ENCODE measurements at places on chromosomes 11 and 22.

DNA sequence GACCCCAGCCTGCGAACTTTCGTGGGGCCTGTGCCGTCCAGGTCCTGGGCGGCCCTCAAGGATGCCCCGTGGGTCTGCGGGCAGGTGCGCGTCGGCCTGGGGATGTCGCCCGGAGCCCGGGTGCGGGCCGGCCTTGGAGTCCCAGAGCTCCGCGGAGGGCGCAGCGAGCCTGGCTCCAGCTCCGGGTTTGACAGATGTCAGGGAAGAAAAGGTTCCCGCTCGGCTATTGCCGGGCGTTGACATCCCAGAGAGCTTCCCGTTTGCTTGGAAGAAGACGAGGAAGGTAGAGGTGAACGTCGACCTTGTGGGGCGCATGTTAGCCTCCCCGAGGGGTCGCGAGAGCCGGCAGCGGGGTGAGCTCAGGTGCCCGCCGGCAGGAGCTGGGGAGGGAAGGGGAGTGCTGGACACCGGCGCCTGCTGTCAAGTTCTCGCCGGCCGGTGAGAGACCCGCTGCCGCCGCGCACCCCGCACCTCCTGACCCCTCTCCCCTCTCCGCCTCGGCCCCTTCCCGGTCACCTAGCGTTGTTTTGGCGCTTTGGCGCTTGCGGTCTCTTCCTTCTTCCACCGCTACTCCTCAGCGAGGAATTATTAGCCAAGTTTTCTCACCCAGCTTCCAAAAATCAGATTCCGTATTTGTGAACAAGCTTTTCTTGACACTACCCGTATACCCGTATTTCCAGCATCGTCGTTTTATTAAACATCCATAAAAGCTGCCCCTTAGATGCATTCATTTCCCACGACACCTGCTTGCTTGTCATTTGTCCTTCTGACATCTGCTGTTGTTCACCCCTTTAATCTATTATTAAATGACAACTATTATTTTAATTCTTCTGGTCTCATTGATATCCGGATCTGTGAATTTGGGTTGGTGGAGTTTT, 1.3 kb downstream of the BMAL1 start:
- peak; percentile 76 for DNase-seq

- DNase-seq = no peak
These were observed at the start of gene VSIG10L2 for GRCh38 chr11:125945797-125946520. VSIG10L2 (plus strand) TSS chr11:125946044; CDS start chr11:125946056, 12 bp downstream.

- DNase-seq = no peak
These were observed 941.1 kb downstream of the KCNA4 start for GRCh38 chr11:29075726-29076125.

DNA sequence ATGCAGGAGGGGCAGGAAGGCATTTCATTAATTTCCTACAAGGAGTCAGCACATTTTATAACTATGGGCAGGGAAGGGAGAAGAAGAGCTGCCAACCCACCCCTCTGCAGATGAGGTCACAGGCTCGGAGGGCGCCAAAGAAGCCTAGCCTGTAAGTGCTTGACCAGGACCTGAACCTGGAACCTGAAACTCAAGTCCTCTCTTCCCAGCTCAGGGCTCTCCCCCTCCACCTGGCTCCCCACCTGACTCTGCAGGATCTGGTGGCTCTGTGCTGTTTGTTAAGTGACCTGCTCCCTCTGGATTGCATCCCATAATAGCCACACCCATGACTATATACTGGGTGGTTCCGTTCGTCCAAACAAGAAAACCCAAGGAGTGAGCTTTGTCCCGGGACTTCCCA, 27.3 kb downstream of the SCGB1A1 start:
- no peak for DNase-seq

DNA sequence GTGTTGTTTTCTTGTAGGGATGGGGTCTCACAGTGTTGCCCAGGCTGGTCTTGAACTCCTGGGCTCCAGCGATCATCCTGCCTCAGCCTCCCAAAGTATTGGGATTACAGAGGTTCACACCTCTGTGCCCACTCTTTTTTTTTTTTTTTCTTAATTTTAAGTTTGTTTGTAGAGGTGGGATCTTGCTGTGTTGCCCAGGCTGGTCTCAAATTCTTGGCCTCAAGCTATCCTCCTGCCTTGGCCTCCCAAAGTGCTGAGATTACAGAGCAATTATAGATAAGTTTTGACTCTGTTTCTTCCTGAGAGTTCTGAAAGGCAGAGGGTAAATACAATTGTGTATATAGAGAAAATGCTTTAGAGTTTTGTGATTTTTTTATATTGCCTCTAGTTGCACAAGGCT, 160.4 kb downstream of the TEAD1 start:
- no peak for DNase-seq

DNA sequence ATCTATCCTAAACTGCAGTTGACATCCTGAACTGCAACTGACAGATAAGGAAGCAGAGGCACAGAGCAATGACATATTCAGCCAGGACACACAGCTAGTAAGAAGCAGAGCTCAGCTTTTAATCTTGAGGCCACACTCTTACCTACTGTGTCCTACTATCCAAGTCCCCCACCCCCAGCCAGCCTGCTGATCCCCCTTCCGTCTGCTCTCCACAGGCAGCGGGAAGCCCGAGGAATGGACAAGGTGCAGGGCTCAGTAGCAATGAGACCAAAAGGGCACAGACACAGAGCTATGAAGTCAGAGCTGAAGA, 4.3 kb downstream of the POLR3H start:
- no peak for DNase-seq

DNA sequence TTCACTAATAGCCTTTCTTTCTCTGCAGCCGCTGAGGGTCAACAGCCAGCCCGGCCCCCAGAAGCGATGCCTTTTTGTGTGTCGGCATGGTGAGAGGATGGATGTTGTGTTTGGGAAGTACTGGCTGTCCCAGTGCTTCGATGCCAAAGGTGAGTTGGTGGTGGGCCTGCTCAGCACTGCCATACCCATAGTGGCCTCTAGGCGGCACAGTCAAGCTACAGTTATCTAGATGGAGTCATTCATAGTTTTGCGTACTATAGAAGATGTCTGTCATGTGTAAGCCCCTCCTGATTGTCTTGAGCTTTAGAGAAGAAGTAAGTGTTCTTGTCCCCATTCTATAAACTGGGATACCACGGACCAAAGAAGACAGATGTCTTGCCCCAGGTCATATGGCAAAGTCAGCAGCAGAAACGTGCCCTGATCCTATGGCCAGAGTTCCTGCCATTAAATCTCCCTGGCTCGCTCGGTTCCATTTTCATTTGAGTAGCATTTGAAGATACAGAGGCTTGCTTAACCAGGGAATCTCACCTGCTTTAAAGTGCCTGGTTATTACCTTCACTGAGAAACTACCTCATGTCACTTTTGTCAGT, 42.1 kb upstream of the CRTAM start:
- peak; percentile 90 for DNase-seq

- no peak for DNase-seq
These were observed 54.6 kb downstream of the HIRA start for GRCh38 chr22:19376971-19377370.

DNA sequence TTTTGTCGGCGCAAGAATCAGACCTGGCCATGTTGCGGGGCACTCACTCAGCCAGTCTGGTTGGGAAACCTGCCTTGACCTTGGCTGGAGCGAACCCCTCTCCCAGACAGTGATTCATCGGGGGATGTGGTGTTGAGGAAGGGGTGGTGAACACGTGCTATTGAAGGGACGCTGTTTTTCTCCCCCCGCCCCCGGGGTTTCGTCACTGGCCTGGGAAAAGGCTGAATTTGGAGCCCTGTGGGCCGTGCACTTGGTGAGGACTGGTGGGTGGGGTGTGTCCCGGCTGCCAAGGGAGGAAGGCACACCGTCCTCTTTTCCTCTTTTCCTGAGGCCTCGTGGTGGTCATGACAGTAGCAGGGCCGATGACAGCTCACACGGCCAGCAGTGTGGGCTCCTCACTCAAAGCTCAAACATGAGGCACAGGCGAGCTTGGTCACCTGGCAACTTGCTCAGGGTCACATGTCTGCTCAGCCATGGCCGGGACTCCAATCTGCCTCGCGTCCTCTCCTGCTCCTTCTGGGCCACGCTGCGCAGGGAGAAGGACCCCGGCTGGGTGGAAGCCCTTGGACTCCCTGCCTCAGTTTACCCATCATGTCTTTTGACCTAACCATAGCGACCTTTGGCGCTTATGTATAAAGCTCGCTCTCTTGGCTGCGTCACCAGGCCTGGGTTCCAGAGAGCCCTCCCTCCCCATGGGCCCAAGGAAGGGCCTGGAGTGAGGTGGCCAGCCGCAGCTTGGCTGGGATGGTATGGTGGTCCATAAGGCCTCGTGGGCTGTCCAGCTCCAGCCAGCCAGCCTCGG, 49.4 kb downstream of the SMIM38 start:
- DNase-seq = peak; percentile 41

GRCh38 chr11:34454308-34455032, 15.7 kb downstream of the CAT start:
- DNase-seq = no peak

DNA sequence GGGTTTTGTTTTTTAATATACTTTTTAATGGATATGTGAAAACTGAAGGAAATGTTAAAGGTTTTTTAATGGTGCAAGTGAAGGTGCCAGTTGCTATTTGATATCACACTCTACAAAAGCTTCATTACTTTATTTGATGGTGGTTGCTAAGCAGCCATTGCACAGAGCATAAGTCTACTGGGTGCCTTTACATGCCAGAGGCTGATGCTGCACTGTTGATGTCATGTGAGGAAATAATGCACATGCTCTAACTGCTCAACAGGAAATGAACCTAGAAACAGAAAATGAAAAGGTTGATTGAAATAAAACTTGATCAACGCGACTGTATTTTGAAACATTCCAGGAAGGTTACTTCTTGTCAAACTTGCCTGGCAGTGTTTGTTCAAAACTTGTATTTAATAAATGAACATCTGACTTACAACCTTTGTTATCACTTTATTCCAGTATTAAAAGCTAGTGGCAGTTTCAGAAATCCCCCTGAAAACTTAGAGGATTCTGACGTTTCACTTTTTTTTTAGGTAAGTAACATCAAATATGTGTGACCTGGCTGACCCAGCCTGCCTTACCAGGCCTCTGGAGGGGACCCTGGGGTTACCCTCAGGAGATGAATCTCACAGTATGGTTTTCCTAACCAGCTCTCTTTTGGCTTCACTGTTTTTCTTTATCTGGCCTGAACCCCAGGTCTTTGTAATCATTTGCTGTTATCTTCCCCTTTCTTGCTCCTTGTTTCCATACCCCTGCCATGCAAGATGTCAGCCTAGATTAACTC, 2.4 kb upstream of the ATP5MG start:
- DNase-seq = no peak

- peak; percentile 55 for DNase-seq
These were observed 4.0 kb downstream of the YPEL4 start for GRCh38 chr11:57645689-57646085.

- DNase-seq = no peak
These were observed 41.4 kb upstream of the PHF21A start for GRCh38 chr11:46162700-46163099.

DNA sequence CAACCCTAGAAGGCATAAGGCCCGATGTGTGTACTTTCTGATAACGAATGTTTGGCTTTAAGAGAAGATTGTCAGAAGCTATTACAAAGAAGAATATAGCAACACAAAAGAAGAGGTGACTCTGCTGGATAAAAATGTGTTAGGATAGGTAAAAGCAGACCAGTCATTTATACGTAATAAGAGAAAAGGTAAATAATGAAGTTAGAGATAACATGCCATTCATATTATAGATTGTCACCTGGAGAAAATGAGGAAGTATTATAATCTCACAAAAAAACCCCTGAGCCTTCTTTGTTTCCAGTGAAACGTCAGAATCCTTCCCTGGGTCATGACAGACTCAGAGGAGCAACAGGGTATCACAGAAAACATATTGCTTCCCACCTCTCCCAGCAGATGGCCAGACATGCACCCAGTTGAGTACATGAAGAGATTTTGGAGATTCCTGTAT, 36.1 kb downstream of the PPFIA1 start:
- DNase-seq = no peak

DNA sequence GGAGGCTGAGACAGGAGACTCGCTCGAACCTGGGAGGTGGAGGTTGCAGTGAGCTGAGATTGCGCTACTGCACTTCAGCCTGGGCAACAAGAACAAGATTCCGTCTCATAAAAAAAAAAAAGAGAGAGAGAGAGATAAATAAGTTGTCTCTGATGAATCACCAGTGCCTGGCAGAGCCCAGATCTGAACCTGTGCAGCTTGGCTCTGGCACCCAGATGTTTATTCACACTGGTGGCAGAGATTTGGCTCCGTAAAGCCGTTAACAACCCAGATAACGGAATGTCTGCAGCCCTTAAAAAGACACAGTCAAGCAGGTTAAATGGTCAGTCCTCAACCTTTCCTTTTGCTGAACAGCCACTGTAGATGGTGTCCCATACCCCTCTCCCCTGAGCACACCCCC, 33.5 kb upstream of the RTL6 start:
- no peak for DNase-seq

DNA sequence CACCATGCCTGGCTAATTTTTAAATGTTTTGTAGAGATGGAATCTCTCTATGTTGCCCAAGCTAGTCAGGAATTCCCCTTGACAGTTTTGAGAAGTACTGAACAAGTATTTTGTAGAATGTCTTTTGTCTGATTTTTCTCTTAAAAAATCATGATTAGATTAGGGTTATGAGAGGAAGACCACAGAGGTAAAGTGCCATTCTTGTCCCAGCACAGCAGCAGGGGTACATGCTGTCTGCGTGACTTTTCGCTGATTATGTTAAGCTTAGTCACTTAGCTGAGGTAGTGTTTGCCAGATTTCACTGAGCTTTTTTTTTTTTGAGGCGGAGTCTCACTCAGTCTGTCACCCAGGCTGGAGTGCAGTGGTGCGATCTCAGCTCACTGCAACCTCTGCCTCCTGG, 13.6 kb upstream of the NUP160 start:
- no peak for DNase-seq
